ENCODE measurements at places on chromosomes 4 and X.

- no peak for DNase-seq
Measured at GRCh38 chr4:180734753-180735432, 1508.3 kb upstream of the TENM3 start.

DNA sequence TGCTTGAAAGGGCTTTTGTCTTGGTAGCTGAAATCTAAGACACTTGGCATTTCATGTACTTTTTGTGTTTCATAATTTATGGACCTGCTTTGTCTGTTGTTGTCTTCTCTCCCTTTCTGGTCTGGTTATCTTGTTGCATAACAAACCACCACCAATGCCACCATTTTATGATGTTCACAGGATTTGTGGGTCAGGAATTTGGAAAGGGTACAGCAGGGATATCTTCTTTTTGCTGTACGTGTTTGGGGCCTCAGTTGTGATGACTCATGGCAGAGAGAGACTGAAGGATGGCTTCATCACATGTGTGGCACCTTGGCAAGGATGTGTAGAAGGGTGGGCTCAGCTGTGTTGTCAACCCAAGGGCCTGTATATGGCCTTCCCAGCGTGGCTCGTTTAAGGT, 35.2 kb downstream of the KDM6A start:
- DNase-seq = no peak

DNA sequence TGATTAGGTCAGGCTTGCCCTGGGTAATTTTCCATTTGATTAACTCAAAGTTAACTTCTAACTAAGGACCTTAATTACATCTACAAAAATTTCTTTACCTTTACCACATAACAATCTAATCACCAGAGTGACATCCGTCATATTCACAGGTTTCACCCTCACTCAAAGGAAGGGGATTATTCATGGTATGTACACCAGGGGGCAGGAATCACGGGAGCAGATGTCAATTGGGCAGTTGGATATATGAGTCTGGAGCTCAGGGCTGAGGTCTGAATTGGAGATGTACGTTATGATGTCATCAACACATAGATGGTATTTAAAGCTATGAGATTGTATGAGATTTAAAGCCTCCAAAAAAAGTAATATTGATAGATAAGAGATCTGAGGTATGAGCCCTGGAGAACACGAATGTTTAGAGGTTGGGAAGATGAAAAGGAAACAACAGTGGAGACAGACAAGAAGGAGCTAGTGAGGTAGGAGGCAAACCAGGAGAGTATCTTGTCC, 52.9 kb downstream of the PGRMC1 start:
- no peak for DNase-seq

DNA sequence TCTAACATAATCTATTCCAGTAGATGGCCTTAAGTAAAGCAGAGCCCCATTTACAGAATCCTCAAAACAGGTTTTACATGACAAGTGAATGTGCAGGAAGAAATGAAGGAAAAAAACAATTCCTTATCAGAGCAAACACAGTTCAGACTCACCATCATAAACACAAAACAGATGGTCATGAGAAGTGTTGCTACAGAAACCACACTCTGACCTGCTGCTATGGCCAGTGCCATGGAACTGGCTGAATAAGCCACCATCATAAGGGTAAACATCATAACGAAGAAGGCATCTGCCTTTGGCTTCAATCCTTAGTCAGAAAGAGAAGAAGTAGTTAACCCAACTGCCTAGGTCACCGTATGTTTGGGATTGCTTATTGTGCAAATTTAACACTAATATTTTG, 61.1 kb downstream of the ABCG2 start:
- DNase-seq = no peak

DNA sequence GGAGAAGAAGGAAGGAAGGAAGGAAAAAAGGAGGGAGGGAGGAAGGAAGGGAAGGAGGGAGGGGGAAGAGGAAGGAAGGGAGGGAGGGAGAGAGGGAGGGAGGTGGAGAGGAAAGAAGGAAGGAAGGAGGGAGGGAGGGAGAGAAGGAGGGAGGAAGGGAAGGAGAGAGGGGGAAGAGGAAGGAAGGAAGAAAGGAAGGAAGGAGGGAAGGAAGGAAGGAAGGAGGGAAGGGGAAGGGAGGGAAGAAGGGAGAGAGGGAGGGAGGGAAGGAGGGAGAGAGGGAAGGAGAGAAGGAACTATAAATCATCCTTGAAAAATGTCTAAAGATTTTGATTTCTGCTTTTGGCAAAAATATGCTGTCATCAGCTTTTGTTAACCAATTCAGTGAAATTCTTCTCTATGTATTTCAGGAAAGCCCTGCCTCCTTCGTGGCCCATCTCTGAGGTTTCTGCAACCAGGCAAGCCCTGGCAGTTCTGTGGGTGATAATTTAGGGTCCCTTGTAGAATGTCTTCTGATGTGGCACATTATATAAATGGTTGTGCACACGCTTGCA, 7.1 kb upstream of the HOPX start:
- no peak for DNase-seq

DNA sequence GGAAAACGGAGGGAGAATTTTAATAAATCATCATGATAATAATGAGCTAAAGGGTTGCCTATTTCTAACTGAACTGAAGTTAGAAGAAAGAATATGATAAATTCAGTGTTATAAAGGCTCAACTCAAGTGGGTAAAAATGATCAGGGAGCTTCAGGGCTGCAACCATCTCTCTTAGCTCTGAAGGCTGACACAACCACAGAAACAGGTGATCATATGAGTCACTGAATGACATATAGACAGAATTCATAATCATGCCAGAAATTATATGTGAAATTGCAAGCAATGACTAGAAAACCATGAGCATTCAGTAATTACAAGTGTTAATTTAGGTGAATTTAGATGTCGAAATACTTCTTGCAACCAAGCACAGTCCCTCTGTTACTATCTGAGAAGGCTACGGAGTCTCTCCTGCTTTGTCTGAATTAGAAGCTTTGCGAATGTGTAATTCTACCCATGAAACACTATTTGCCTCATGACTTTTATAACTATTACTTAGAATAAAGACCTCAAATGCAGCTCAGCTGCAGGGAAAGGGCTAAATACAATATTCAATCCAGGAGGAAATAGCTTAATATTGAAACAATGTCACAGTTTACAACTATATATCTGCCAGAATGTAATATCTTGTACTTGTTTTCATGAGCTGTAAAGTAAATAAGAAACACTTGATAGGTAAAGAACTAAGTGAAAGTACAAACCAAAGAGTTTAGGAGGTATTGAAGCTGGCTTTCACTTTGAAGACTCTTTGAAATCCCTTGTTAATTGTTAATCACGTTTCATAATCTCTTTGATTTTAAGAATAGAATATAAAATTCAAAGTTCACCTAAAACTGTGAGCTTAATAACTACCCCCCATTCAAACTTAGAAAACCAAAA, 1972.6 kb downstream of the ARAP2 start:
- no peak for DNase-seq

GRCh38 chr4:81599742-81600380, 128.2 kb upstream of the RASGEF1B start:
- DNase-seq = no peak

GRCh38 chr4:138164208-138164607, 77.9 kb downstream of the SLC7A11 start:
- DNase-seq = no peak

GRCh38 chrX:111877681-111878080, 1.7 kb downstream of the TRPC5OS start:
- no peak for DNase-seq

- DNase-seq = no peak
Measured at GRCh38 chr4:8285143-8285975, 15.8 kb downstream of the HTRA3 start.

GRCh38 chr4:132001542-132001941, 1147.6 kb upstream of the PCDH10 start:
- no peak for DNase-seq

DNA sequence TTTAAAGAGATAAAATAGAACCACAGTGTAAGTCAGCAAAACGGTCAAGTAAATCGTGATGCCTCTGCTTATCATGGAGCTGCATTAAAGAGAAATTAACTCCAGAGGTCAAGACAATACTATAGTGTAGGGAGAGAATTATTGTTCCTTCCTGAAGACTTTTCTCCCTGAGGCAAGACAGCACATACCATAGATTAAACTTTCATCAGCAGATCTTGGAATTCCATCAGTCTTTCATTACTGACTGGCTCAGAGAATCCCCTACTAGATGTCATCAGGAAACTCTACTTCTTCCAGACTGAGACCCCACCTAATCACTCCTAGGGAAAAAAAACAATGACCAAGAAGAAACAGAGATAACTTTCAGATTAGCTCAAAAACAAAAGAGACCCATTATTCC, 131.3 kb downstream of the NSUN7 start:
- no peak for DNase-seq

GRCh38 chrX:73457306-73457705, 10.5 kb downstream of the CDX4 start:
- DNase-seq = no peak

- no peak for DNase-seq
Measured at GRCh38 chr4:33685939-33686338, 2558.4 kb downstream of the ARAP2 start.

GRCh38 chrX:38271154-38271716, 50.6 kb upstream of the SRPX start:
- DNase-seq = no peak

- no peak for DNase-seq
Measured at GRCh38 chr4:85514117-85514516, 39.2 kb downstream of the ARHGAP24 start.

GRCh38 chrX:115494161-115494560, 66.8 kb upstream of the PLS3 start:
- no peak for DNase-seq

DNA sequence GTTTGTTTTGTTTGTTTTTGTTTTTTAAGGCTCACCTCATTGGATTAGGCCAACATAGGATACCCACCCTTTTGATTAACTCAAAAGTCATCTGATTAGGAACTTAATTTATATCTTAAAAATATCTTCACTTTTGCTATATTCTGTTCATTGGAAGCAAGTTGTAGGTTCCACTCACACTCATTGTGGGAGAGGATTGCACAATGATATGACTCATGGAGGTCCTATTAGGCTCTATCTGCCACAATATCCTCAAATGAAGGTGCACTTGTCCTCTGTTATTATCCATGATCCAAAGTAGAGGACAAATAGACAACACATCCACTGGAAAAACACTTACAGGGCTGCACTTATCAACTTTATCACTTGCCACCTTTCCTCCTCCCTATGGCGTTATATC, 60.5 kb upstream of the ADAMTS3 start:
- no peak for DNase-seq

DNA sequence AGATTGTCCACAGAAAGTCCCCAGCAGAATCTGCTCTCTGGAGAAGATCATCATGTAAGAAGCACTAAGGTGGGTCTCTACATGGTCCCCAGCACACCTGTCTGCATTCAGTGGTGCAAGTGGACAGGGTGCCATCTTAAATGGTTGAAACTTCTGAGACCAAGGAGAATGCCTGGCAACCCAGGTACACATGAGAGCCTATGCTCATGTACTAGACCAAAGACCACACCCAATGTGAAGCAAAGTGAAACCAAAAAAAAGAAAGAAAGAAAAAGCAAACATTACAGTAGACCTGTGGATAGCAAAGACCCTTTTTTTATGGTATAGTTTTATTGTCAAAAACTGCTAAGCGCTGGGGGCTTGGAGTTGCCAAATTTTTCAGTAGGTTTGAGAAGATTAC, 15.0 kb downstream of the CD40LG start:
- DNase-seq = no peak
